T-helper 2 cell treated with Interferon-gamma antibody and Interleukin-4, amounts not matched to agents 5 μg/mL and 100 μg/mL, for 36 hours (primary cell): ENCODE measurements at places on chromosomes 5 and 9.

DNA sequence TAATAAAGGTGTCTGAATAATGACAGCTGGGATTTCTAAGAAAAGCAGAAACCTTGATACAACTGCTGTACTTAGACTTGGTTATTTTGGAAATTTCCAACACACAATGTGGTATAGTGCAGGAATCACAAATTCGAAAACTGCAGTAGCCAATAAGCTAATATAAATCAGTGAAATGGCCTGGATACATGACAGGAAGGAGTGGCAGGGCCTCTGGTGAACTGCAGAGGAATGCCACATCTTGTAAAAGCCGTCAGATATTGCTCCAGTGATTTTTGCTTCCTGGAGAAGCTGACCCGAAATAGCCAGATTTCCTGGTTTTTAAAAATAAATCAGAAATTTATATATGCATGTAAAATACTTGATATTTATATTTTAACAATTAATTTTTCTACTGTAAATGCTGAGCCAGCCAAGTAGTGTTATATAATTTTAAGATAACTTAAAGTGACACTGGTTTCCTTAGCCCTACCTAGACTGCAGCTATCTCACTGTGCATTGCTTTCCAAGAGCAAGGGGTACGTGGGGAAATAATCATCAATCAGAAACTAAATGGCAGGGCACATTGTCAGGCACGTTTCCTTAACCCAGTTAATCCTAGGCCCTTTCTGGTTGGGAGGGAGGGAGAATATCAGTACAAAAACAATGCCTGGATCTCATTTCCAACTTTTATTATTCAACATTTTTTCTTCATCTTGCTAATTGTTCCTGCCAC lies 182.4 kb downstream of the RASEF start:
- H3K27me3 ChIP-seq, result no peaks in the 10 kb centered on the region
- no peaks in the 10 kb centered on the region for H3K36me3 ChIP-seq
- H3K4me3 ChIP-seq, result no peak overlapping the region

DNA sequence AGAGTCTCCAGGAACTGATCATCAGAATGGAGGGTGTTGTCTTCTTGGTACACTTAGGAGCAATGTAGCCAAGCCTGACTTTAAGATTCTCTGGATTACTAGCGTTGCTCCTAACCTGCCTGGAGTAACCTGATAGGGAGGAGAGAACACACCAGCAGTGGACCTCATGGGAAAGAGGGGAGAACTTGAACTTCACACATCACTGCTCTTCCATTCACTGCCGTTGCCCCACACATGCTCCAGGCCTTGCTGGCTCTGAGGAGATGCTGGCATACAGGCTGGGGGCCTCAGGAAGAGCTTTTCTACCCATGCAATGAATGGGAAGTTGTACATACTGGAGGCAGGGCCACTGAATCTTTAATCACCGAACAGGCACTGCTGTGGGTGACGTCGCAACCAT lies 60.3 kb upstream of the ADAMTS16 start:
- H3K27ac ChIP-seq, result no peak overlapping the region
- no peak overlapping the region for H3K4me3 ChIP-seq
- DNase-seq, result no peak
- no peaks in the 10 kb centered on the region for H3K27me3 ChIP-seq
- H3K36me3 ChIP-seq, result no peaks in the 10 kb centered on the region
- H3K4me1 ChIP-seq, result no peaks in the 10 kb centered on the region

- H3K4me3 ChIP-seq, result no peak overlapping the region
- no peaks in the 10 kb centered on the region for H3K4me1 ChIP-seq
- no peaks in the 10 kb centered on the region for H3K27me3 ChIP-seq
- no peak overlapping the region for H3K27ac ChIP-seq
- DNase-seq, result no peak
These were observed 41.5 kb downstream of the HACD4 start for GRCh38 chr9:20989923-20990341.

DNA sequence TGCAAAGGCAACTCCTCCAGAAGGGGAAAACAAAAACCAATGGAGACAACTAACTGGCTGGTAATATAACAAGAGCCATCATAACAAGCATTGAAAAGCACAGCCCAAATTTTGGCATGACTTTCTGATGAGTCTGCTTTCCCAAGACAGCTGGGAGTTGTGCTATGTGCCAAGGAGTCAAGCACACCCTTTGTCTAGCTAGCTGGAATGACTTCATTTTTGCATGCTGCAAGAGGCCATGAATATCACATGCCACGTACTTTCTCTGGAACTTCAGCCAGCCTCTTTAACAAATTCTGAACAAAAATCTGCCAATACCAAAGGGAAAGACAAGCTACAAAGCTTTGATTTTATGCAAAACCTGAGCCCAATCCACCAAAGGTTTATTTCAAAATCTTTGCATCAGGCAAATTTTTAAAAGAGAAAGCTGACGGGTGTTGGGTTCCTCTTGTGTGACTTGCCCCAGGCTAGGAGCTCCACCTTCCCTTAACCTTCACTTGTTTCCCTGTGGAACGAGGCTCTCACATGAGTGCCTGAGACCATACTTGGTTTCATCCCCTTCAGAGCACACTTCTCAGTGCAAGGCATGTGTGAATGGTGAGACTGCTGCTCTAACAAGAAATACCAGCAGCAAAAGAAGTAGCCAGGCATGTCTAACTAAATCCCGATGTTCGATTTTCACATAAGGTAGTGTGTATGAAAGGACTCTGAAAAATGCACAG lies 47.3 kb downstream of the S1PR3 start:
- DNase-seq, result no peak
- H3K27me3 ChIP-seq, result peaks cover 7% of the 10 kb centered on the region
- H3K4me1 ChIP-seq, result no peaks in the 10 kb centered on the region
- no peaks in the 10 kb centered on the region for H3K36me3 ChIP-seq
- no peak overlapping the region for H3K4me3 ChIP-seq

DNA sequence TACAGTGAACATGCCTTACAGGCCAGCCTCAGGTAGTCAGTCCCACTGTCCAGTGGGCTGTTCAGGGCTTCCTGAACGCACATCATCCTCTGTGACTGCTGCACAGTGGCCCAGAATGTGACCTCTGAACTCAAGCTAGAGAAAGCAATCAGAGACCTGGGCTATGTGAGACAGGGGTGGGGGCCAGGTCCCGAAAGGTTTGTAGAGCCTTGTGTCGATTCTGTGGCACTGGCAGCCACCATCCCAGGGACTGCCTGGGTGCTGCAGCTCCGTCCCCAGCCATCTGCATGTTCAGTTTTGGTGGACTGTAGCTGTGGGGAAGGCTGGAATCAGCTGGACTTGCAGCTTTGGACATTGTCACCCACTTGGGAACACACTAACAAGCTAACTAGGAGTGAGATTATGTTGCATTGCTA lies 47.7 kb downstream of the MVB12B start:
- H3K36me3 ChIP-seq, result no peaks in the 10 kb centered on the region
- H3K4me1 ChIP-seq, result peaks cover 4% of the 10 kb centered on the region

DNA sequence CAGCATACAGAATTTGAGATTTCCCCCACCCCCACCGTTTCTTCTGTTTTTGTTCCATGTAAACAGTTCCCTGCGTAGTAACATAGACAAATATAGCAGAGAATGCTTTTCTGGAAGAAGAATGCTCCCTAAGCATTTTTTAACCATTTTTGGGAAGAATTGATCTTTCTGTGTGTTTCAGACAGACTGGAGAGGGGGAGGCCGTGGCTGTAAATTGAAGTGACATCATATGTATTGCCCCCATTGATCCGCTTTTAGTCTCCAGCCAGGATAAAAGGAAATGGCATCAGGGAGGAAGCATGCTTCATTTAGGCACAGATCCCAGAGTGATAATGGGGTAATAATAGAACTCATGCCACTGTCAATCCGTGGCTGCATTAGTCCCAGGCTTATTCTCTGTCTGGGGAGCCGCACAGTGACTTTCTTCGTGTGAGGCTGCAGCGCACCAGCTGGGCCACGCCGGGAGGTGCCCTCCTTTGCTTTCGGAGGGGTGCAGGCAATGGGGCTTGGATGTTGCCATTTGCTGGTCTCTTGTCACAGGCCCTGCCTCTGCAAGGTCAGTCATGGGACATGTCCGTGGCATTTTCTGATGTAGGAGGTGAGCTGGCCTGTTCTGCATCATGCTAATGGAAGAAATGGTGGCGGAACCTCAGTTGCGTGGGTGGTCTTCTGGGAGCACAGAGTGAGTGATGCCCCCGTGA lies 261.5 kb downstream of the FANCC start:
- H3K4me1 ChIP-seq, result no peaks in the 10 kb centered on the region
- peaks cover 2% of the 10 kb centered on the region for H3K27me3 ChIP-seq
- H3K4me3 ChIP-seq, result no peak overlapping the region
- peaks cover 2% of the 10 kb centered on the region for H3K36me3 ChIP-seq
- DNase-seq, result no peak

- DNase-seq, result no peak
- H3K36me3 ChIP-seq, result no peaks in the 10 kb centered on the region
- H3K4me1 ChIP-seq, result no peaks in the 10 kb centered on the region
- no peak overlapping the region for H3K4me3 ChIP-seq
These were observed 239.3 kb upstream of the PRDM9 start for GRCh38 chr5:23268136-23268535.

DNA sequence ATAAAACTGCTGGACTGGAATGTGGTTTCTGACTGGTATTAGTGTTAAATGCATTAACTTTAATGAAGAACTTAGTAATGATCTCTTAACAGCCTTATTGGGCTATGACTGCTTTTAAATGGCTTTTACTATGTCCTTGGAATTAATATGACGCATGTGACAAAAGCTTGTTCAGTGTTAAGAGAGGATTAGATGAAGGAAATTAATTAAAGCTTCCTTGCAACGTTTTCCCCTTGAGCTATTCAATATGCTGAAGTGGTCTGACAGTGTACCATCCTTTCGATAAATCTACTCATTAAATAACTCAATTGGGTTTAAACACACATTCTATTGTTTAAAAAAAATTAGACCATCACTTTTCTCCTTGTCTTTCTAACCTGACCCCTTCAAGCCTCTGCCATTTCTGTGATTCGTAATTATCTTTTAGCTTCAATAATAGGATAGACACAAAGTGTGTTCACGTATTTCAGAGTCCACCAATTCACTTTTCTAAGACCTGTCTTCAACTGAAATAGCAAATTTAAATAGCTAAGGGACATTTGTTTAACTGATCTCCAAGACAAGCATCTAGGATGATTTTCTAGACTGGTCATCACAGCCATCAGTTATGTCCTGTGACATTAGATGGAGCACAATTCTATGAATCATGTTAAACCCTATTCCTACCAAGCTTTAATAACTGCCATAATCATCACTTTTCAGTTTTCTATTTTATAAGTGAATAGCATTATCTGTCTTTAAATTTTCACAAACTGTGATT lies 1258.0 kb upstream of the CDH9 start:
- no peak for DNase-seq
- H3K27ac ChIP-seq, result no peak overlapping the region
- no peak overlapping the region for H3K4me3 ChIP-seq
- H3K4me1 ChIP-seq, result no peaks in the 10 kb centered on the region

DNA sequence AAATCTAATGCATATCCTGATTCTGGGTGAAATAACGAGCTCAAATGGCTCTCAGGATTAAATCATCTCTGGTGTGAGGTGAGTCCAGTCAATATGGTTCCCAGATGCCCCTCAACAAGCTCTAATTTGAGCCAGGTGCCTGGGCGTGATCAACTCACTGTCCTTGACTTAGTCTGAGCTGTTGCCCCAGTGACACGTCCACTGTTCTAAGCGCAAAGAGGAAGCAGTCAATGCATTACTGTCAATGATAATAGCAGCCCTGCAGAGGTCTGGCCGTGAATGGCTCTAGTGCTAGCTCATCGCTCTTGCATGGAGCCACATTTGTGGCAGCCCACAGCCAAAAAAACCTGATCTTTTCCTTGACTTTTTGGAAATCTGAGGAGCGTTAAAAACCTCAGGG lies 128.6 kb upstream of the EFNA5 start:
- H3K27ac ChIP-seq, result no peak overlapping the region
- no peak overlapping the region for H3K4me3 ChIP-seq
- DNase-seq, result no peak
- H3K36me3 ChIP-seq, result no peaks in the 10 kb centered on the region
- peaks cover 18% of the 10 kb centered on the region for H3K4me1 ChIP-seq
- H3K27me3 ChIP-seq, result peaks cover 4% of the 10 kb centered on the region

GRCh38 chr5:56791396-56791795 lies 24.0 kb upstream of the MAP3K1 start:
- peak; percentile 9 for DNase-seq
- H3K4me3 ChIP-seq, result no peak overlapping the region
- H3K4me1 ChIP-seq, result peaks cover 6% of the 10 kb centered on the region
- H3K36me3 ChIP-seq, result no peaks in the 10 kb centered on the region

- H3K27me3 ChIP-seq, result peaks cover 2% of the 10 kb centered on the region
- H3K36me3 ChIP-seq, result no peaks in the 10 kb centered on the region
- no peak overlapping the region for H3K27ac ChIP-seq
- DNase-seq, result peak; percentile 42
- H3K4me3 ChIP-seq, result no peak overlapping the region
These were observed 16.7 kb upstream of the MTMR12 start for GRCh38 chr5:32329395-32329834.

DNA sequence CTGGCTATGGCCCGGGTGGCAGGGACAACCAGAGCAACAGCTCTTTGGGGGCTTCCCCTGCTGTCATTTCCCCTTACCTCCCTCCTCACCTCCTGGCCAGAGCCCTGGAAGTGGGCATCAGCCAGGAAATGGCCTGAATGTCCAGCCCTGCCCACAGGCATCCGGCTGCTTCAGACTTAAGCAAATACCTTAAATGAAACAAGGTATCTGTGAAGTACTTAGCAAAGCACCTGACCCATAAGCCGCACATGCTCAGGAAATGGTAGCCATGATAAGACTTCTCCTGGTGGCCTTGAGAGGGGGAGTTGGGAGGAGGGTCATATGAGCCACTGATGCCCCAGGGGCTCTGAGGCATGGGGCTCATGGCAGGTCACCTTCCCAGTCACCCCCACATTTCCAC lies 43.8 kb downstream of the CAMK2A start:
- H3K4me1 ChIP-seq, result no peaks in the 10 kb centered on the region
- H3K36me3 ChIP-seq, result no peaks in the 10 kb centered on the region
- DNase-seq, result no peak
- no peak overlapping the region for H3K4me3 ChIP-seq

GRCh38 chr9:112072721-112073638 lies 102.1 kb downstream of the SUSD1 start:
- H3K4me3 ChIP-seq, result no peak overlapping the region
- no peak for DNase-seq
- peaks cover 12% of the 10 kb centered on the region for H3K4me1 ChIP-seq
- H3K27me3 ChIP-seq, result no peaks in the 10 kb centered on the region

DNA sequence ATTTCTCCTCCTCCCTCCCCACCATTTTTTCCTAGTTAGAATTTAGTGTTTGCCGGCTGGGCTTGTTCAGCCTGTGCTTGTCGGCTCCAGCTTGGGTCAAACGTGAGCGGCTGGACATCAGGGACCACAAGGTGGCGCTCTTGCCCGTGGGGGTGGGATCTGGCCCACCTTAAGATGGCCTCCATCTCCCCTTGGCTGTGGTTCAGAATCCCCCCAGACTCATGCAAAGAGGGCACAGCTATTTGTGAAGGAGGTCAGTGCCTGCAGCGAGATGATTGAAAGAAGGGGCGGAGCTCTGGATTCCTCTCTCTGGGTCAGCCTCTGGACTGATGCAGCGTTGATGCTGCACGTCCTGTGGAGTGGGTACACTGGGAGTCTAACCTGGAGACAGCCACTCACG lies 283.3 kb upstream of the TUT7 start:
- H3K27ac ChIP-seq, result no peak overlapping the region
- DNase-seq, result no peak
- no peak overlapping the region for H3K4me3 ChIP-seq
- no peaks in the 10 kb centered on the region for H3K4me1 ChIP-seq

GRCh38 chr5:146909255-146910068 lies 30.9 kb upstream of the PPP2R2B start:
- peaks cover 6% of the 10 kb centered on the region for H3K27me3 ChIP-seq
- no peak overlapping the region for H3K4me3 ChIP-seq
- no peak for DNase-seq
- peaks cover 4% of the 10 kb centered on the region for H3K4me1 ChIP-seq
